Suppressor macrophage treated with lipopolysaccharide for 4 hours (primary cell): ENCODE measurements at places on chromosomes 11 and 22.

GRCh38 chr22:28268171-28268570, 349.1 kb upstream of the PITPNB start:
- no peak for DNase-seq

DNA sequence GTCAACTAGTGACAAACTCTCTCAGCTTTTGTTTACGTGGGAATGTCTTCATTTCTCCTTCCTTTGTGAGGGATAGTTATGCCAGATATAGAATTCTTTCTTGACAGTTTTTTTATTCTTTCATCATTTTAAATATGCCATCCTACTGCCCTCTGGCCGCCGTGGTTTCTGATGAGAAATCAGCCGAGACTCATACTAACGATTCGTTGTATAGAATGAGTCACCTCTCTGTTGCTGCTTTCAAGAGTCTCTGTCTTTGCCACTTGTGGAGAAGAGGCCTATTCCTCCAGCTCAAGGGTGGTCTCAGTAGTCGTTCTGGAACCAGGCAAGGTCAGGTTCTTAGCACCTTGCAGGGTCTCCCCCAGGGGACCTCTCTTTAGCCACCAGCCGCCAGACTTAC, 8.0 kb downstream of the MYO7A start:
- DNase-seq: no peak

DNA sequence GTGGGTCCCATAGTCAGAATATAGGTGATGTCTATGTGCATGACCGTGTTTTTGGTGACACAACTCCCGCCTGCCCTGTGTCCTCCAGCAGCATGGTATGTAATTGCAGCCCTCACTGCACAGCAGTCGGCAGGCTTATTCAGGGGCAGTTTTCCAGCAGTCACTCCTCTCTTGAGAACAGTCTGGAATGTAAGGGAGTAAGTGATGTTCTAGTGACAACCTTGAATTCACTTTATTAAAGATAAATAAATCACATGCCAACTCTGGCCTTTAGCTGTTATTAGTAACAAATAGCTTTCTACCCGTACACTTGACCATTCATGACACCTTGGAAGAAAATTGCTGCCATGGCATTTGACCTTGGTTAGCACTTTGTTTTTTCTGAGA, 27.9 kb downstream of the ZNRF3 start:
- no peak for DNase-seq

- no peak for DNase-seq
Observed at GRCh38 chr11:34345991-34346480, 11.8 kb downstream of the ABTB2 start.

- DNase-seq: no peak
Observed at GRCh38 chr11:117458275-117459122, 130.8 kb downstream of the CEP164 start.

DNA sequence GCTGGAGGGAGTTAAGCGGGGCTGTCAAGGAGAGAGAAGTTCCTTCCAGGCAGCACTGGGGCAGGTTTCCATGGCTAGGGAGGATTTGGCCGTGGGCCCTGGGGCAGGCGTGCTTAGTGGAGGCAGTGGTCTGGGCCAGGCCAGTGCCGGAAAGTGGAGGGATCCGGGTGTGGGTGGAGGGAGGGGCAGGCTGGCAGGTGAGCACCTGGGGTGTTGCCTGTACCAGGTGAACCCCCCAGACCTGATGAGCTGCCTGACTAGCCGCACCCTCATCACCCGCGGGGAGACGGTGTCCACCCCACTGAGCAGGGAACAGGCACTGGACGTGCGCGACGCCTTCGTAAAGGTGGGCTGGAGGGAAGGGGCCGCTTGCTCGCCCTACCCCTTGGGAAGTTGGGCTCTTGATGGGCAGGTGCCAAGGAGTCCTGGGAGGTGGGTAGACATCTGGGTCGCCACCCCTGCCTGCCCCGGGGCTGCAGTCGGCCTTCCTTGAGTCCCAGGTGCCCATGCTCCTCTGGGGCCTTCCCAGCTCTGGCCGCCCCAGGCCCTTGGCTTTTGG, 32.0 kb downstream of the MYO7A start:
- DNase-seq: no peak

GRCh38 chr11:113389272-113389671, 1.7 kb downstream of the ANKK1 start:
- no peak for DNase-seq

- no peak for DNase-seq
Observed at GRCh38 chr11:14308897-14309387, 50.0 kb downstream of the RRAS2 start.

DNA sequence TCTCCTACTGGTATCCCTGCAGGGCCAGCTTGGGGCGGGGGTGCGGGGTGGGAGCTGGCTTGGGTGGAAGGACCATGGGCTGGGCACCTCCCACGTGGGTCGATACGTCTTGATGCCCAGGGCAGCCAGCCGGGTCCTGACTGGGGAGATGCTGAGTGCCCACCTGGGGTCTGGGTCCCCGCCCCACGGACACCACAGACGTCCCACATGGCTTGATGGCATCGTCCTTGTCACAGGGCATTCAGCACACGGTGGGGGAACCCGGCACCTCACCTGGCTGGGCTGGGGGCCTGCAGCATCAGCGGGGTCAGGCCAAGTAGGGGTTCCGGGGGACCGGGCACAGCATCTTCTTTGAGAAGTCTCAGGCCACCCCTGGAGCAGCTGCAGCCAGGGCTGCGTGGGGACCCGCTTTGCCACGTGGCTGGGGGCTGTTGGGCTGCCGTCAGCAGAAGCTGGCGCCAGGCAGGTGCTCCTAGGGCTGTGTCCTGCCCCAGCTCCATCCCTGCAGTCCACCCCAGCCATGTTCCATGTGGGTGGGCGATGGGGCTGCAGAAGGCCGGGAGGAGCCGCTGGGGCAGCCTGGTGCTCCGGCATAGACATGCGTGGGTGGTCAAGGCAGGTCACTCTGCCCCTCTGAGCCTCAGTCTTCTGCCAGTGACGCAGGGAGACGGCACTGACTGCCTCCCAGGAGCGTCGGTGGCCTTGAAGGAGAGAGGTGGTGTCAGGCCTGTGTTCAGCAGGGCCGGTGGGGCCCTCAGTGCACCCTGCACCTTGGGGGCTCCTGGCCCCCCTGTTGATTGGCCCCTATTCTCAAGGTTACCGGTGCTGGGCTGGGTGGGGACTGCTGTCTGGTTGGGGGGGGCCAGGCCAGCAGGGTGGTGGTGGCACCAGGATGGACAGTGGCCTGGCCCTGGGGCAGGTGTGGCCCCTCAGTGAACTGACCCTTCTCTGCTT, 8.4 kb downstream of the SELENOO start:
- no peak for DNase-seq

GRCh38 chr11:97033178-97033577, 643.4 kb downstream of the JRKL start:
- DNase-seq: no peak

GRCh38 chr11:1652771-1653540, 23.4 kb downstream of the KRTAP5-5 start:
- peak; percentile 79 for DNase-seq

DNA sequence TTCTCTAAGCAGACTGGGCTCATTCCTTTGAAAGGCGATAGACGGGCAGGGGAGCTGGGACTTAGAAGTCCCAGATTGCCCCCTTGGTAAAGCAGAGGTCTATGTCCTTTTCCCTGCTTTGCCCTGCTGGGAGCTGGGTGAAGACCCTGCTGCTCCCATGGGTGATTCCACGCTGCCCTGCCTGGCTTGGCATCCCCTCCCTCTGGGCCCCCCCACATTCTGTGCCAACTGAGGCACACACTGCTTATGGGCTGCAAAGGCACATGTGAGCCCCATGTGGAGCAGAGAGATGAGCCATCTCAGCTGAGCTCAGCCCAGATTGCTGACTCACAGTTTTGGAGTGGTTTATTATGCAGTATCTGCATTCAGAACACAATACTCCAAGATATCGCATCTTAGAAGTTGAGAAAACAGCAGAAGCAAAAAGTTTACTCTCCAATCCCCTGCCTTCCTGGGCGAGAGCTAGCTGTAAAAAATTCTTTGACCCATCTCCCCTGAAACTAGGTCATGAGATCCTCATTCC, 127.2 kb downstream of the ST3GAL4 start:
- no peak for DNase-seq

- DNase-seq: peak; percentile 7
Observed at GRCh38 chr11:76266286-76267100, 60.2 kb upstream of the WNT11 start.

DNA sequence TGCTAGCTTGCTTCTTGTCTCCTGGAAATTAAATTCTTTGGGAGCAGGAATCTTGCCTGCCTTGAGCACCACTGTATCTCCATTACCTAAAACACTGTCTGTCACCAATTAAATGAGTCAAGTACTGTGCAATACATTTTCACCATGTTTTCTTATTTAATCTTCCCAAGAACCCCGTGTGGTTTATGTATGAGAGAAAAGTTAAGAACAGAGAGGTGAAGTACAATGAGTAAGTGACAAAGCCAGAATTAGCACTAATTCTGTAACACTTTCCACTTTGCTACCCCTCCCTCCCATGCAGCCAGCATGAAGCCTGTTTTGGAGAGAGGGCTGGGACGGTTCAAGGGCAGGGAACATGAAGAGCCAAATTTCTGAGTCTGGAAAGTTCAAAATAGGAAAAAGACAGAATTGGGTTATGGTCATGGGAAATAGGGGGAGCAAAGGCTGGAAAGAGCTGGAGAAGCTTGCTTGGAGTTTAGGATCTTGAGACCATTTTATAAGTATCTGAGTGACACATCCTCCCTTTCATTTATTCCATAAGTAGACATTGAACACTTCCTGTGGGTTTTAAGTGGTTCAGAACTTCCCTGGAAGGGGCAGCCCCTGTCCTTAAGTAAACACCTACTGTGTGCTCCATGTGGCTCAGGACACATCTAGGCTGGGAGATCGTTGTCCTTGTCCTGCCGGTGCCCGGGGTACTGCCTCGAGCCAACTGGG, 60.5 kb upstream of the CHST1 start:
- DNase-seq: no peak

DNA sequence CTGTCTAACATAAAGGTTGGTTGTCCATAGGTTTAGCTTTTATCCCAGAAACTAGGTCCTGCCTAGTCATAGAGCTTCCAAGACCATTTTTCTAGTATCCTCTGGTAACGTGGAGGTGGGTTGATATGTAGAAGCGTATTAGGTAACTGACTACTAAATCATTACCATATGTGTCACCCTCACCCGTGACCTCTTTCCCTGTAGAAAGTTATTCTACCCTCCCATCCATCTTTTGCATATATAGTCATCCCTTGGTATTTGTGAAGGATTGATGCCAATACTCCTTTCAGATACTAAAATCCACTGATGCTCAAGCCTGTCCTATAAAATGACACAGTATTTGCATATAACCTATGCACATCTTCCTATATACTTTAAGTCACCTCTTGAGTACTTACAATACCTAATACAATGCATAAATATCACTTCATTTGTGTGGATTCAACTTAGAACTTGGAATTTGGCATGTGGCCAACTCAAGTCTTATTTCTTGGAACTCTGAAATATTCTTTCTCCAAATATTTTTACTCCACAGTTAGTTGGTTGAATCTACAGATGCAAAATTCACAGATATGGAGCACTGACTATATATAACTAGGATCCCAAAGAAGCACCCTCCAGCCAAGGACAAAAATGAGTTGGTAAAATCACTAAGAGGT, 497.0 kb upstream of the TENM4 start:
- DNase-seq: no peak

GRCh38 chr11:81913793-81914192, 819.9 kb downstream of the FAM181B start:
- DNase-seq: no peak

GRCh38 chr11:101444164-101444563, 139.6 kb downstream of the TRPC6 start:
- DNase-seq: no peak

- DNase-seq: no peak
Observed at GRCh38 chr22:50261615-50262459, at the start of gene MAPK12. Gene MAPK12, minus strand, starts transcription at chr22:50261683. Its CDS starts 174 bp downstream, at chr22:50261509.

DNA sequence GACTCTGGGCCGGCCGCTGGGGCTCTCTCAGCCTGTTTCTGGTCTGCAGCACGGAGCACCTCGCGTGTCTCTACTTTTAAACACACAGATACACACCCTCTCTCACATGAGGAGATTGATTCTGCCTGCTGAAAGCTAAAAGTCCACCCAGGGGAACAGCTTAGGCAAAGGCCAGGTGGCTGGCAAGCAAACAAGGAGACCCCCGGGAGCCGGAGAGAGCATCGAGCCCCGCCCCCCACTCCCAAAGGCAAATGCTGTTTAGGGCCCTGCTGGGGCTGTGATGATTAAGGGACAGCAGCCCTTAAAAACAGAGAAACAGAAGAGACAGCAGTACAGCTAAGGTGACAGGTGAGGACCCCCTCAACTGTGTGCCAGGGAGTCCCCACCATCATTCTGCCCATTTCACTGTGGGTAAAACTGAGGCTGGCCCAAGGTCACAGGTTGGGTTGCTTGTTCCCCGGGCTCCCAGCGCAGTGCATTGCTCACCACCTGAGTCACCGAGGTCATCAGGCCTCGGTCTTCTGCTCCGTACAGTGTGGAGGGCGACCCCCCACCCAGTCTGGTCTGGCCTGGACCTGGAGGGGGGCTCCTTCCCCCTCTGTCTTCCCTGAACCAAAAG, 6.8 kb downstream of the CABP7 start:
- DNase-seq: no peak

DNA sequence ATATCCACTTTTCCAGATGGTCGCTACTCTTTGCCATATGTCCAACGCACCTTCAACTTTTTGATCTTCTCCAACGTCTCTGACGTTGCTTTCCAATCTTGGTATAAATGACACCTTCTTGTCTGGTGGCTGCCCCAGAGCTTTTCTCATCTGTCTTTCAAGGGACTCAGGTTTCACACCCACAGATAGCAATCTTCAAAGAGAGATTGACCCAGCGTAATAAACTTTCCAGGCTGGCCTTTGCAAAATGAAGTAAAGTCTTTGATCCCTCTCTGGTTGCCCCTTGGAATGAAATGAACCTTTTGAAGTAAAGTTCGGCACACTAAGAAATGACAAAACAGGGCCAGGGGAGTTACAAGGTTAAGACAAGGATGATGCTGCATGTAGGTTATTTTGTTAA, 138.4 kb upstream of the BDNF start:
- no peak for DNase-seq

- no peak for DNase-seq
Observed at GRCh38 chr22:20401376-20402014, 7.5 kb downstream of the ZNF74 start.

DNA sequence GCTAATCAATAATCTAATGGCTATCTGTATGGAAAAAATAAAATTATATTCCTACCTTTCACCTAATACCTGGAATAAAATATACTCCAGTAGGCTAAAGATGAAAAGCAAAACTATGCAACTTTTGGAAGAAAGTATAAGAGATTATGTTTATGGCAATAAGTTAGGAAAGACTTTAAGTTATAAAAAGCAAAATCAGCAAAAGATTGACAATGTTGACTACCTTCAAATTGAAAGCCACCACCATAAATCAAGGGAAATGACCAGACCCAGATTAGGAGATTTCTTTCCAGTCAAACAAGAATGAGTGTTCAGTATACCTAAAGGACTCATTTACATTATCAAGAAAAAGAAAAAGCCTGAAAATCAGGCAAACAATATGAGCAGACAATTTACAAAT, 159.1 kb upstream of the ZBED5 start:
- no peak for DNase-seq

DNA sequence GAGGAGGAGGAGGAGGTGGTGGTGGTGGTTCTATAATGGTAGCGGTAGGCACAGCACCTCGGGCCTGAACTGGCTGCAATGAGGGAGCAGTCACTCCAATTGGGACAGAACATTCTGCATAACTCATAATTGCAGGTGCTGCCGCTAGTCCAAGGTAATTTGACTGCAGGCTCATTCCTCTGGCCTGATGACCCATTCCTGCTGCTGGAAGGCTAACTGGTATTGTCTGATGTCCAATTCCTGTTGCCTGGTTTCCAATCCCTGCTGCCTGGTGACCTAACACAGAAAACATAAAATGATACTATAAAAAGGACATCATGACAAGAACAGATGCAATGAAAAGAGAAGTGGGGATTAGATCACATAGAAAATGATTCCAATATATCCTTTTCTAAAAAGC, 7.9 kb upstream of the AGBL2 start:
- DNase-seq: peak; percentile 25

GRCh38 chr11:90318651-90319050, 95.8 kb upstream of the CHORDC1 start:
- DNase-seq: no peak
